Activated B cell treated with CpG ODN at 0.5 μM for 24 hours (primary cell): ENCODE measurements at places on chromosomes 7 and 10.

- no peak for DNase-seq
These were observed 16.7 kb upstream of the AKR1B10 start for GRCh38 chr7:134510646-134511045.

GRCh38 chr10:47207894-47208469 is 92.0 kb upstream of the GDF10 start:
- DNase-seq = no peak

DNA sequence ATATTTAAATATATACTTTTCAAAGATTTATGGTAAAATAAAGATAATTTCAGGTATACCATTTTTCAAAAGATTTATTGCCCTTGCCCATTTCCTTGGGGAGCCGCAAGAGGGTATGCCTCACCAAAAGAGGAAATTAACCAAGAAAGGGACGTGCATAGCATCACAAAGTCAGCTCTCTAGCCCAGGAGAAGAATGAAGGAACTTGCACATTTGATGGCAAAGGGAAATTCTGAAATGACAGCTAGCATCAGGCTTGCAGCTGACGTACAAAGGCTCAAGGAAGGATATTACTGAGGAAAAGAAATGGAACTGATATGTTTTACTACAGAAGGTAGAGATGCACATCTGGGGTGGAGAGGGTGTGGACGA is 93.6 kb upstream of the RSU1 start:
- no peak for DNase-seq

DNA sequence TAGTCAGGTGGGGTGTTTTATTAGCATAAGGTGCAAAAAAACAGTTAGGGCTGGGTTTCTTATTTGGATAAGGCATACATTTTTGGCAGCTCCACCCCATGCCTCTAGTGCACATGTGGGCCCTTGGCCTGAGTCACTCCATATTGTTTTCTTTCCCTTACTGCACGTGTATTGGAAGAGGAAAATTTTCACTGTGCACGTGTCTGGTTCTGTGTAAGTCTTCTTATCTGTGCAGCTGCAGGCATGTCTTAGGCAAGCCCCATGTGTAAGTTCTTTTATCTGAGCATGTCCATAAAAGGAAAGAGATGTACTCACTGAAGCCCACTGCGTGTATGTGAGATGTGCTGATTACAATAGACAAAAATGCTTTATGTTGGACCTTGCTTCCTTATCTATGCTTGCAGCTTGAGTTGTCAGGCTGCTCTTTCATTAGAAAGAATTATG is 540.3 kb upstream of the IGFBP3 start:
- no peak for DNase-seq

DNA sequence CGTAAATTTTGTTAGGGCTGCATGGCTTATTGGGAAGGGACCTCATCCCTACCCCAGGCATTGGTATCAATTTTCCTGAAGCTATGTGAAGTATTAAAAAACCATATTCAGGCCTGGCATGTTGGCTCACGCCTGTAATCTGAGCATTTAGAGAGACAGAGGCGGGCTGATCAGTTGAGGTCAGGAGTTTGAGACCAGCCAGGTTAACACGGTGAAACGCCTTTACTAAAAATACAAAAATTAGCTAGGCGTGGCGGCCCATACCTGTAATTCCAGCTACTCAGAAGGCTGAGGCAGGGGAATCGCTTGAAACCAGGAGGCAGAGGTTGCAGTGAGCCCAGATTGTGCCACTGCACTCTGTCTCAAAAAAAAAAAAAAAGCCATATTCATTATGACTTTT is 7.1 kb downstream of the TASOR2 start:
- DNase-seq = no peak

GRCh38 chr10:128140425-128140824 is 14.2 kb upstream of the MKI67 start:
- DNase-seq = no peak
